OCI-LY7 (cell line): ENCODE measurements at places on chromosomes 5 and 9.

DNA sequence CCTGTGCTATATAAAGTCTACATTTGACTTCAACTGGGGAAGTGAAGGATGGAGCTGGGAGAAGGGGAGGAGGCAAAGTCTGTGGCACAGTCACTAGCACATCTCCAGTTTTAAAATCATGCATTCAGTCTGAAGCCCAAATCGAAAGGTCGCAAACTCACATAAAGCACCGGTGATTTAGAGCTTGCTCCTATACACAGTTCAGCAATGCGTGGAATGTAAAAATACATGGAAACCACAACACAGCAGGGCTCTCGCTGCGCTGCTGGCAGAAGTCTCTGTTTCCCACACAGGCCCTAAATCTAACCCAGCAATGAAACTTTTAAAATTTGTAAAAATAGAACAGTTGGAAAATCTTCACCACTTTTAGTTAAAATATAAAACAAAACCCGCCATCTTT, 68.2 kb downstream of the EBF1 start:
- DNase-seq: no peak

- no peak for DNase-seq
These were observed 43.0 kb upstream of the NOTCH1 start for GRCh38 chr9:136588663-136589464.

- no peak for DNase-seq
These were observed 23.6 kb downstream of the OLFML2A start for GRCh38 chr9:124800306-124801259.

- no peak for DNase-seq
These were observed 1941.1 kb upstream of the C9orf72 start for GRCh38 chr9:29514336-29514735.

DNA sequence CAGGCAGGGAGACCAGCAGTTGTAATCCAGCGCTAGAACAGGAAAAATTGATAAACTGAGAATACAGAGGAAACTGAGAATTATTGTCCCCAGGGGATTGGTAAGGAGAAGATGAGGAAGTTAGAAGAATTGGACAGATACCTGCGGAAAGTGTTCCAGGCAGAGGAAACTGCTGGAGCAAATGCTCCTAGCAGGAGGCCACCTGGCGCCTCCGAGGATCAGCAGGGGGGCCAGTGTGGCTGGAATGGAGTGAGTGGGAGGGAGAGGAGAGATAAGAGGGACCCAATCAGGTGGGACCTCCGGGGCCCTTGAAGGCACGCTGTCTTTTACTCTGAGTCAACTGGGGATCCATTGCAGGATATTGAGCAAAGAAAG, 695 bp upstream of the ANXA6 start:
- no peak for DNase-seq

DNA sequence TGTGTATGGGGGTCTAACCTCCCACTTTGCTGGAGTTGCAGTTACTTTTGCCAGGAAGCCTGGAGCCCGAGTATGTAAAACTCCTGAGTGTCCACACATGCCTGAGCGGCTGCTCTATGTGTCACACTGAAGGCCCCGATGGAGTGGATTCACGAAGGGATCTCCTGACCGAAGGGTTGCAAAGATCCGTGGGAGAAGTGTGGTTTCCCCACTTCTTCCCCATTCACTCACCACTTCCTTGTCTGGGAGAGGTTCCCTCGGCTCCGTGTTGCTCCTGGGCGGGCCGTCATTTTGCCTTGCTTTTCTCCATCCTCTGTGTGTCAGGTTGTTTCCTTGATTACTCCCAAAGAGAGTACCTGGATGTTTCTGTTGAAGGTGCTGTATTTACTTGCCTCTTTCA, 16.2 kb upstream of the IL3 start:
- DNase-seq: no peak

DNA sequence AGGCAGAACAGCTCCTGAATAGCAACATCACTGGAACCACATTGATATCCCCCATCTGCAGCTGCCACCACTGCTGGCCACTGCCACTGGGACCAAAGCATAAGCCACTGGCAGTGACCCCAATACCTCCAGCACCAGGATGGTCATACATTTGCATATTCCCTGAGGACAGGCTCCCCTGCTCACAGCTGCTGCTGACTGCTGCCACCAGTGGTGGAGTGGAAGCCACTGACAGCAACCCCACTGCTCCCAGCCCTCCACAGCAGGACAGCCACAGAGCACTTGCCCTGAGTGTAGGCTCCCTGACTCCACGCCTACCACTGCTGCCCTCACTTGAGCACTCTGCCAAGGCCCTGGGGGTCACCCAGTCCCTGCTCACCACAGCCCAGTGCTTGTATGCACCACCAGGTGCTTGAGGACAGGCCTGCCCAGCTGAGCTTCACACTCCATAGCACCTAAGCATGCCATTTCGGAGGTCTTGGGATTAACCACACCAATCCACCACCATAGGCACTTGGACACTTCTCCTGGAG, 327.4 kb upstream of the RPS23 start:
- no peak for DNase-seq

- DNase-seq: no peak
These were observed 140.9 kb upstream of the DMRT1 start for GRCh38 chr9:700365-701282.

- DNase-seq: no peak
These were observed 174.7 kb downstream of the IRX2 start for GRCh38 chr5:2576823-2577222.

GRCh38 chr9:33718987-33719386, 76.4 kb upstream of the PRSS3 start:
- DNase-seq: no peak

DNA sequence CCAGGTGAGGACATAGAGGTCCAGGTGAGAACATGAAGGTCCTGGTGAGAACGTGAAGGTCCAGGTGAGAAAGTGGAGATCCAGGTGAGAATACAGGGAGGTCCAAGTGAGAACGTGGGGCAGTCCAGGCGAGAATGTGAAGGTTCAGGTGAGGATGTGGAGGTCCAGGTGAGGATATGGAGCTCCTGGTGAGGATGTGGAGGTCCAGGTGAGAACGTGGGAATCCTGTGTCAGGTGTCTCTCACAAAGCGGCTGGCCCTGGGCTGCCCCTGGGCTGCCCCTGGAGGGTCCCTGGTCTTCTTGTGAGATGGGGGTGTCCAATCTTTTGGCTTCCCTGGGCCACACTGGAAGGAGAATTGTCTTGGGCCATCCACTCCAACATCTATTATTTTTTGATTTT, 133.4 kb downstream of the MRPL36 start:
- no peak for DNase-seq

DNA sequence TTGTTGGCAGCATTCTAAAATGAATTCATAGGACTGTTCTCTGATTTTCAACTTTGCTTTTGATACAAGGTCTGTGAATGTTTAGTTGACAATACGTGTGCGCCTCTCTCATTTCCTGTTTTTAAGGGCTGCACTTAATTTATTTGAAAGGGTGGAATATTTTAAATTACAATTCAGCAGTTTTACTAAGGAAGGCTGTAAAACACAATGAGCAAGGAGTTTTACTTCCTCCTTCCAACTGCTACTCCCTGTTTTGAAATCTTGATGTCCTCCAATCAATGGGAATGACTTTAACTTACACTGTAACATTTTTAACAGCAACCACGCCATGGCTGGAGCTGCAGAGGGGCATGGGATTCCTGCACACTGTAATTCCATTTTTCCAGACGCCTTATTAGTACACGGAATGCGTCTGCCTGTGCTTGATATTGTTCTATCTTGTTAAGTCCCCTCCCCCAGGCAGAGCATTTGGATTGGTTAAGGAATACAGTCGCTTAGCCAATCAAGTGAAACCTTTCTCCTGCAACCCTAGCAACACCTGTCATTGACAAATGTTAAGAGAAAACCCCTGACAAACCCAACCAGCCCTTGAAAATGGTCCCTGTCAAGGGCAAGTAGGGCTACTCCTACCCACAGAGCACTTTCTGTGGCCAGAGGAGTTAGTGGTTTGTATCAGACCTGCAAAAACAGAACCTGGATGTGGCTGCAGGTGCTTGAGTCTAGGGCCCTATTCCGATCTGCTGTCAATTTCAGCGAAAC, 12.5 kb upstream of the ZSWIM6 start:
- peak; percentile 15 for DNase-seq

- no peak for DNase-seq
These were observed 64.5 kb downstream of the TMEM161B start for GRCh38 chr5:88203981-88204750.

DNA sequence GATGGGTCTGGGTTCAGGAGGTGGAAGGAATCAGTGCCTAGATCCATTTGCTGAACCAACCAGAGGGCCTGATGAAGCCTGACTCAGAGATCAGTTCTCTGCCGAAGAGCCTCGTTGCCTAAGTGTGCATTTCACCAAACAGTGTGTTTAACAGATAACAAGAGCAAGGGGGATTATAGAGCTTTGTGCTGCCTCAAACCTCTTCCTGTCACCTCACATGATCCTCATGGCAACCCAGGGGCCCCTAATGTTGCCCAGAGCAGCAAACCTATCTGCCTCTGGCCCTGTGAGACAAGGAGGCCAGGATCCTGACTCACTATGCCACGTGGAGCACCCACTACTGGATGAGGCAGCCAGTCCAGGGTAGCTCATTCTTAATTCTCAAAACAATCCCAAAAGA, 66.3 kb upstream of the EPB41L4B start:
- DNase-seq: no peak

DNA sequence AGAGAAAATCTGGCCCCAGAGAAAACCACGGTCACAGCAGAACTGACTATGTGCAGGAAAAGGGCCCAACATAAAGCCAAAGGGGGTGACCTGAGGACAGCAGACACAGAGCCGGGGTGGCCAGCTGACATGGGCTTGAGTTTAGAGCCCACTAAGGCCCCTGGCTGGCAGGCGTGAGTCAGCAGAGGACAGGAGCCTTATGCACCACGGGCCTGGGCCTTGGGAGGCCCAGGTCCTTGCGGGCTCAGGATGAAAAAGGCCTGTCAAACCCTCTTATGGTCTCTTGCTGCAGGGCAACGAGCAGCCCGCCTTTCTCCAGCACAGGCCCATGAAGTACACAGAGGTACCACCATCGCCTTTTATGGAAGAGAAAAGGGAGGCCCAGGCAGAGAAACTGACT, 19.7 kb downstream of the STK10 start:
- no peak for DNase-seq

DNA sequence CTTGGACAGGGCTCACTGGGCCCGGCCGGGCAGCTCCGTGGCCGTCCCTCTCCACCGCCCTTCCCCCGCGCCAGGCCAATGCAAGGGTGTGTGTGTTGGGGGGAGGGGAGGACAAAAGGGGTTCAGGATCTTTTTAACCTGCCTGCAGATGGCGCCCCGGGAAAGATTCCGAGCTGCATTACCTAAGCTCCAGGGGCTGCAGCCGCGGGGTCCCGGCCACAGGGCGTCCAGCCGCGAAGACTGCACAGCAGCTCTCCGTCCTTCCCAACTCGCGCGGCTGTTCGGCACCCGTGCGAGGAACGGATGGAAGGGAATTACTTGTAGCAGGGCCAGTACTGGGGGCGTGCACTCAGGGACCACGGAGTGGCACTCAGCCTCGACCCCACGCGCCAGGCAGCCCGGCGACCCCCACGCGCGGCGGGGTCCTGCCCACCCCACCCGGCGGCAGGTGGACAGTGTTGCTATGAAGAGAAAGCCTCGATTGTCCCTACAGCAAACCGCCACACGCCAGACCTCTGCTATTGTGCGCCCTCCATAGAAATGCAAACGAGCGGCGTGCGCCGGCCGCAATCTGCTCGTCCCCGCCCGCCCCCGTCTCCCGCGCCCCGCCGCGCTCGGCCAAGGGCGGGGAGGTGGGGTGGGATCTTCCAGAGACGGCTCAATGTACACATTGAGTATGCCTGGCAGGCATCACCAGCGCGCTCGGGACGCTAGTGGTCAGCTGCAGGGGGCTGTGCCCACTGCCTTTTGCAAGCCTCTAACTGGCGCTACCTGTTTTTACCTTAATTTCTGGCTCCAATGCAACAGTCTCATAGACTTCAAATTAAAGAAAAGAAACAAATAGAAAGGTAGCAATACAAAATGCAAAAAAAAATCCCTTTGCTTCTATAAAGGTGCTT, 796 bp upstream of the GADD45G start:
- DNase-seq: peak; percentile 50

GRCh38 chr9:4192450-4192849, 107.4 kb downstream of the GLIS3 start:
- DNase-seq: no peak

GRCh38 chr5:62718324-62718723, 139.7 kb downstream of the LRRC70 start:
- no peak for DNase-seq

DNA sequence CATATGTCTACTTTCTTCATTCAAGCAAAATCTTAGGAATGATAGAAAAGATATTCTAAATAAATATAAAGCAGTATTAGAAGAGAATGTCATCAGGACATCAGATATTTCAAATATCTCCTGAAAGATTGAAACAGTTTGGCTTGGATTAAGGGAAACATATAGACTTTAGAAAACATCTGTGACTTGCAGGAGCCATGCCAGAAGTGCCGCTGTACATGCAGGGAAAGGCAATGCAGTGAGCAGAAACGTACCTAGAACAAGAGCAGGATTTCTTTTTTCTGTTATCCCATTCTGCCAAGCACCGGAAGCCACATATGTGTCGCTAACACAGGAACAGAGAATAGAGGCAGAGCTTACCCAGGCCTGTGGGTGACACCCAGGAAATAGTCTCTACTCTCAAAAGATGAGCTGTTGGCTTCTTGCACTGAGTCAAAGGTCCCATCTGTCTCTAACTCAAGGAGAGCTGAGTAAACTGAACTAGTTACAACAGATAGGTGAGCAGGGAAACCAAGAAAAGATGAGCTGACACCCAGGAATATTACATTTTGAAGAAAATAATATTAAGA, 5.8 kb downstream of the ADAMTS19 start:
- no peak for DNase-seq

DNA sequence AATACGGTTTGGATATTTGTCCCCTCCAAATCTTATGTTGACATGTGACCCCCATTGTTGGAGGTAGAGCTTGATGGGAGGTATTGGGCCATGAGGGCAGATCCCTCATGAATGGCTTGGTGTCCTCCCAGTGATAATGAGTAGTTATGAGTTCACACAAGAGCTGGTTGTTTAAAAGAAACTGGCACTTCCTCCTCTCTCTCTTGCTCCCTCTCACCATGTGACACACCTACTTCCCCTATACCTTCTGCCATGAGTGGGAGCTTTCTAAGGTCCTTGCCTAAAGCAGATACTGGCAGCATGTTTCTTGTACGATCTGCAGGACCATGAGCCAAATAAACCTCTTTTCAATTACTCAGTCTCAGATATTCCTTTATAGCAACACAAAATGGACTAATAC, 132.0 kb downstream of the PIK3R1 start:
- DNase-seq: no peak

- no peak for DNase-seq
These were observed 16.8 kb downstream of the OTULIN start for GRCh38 chr5:14681236-14681752.

DNA sequence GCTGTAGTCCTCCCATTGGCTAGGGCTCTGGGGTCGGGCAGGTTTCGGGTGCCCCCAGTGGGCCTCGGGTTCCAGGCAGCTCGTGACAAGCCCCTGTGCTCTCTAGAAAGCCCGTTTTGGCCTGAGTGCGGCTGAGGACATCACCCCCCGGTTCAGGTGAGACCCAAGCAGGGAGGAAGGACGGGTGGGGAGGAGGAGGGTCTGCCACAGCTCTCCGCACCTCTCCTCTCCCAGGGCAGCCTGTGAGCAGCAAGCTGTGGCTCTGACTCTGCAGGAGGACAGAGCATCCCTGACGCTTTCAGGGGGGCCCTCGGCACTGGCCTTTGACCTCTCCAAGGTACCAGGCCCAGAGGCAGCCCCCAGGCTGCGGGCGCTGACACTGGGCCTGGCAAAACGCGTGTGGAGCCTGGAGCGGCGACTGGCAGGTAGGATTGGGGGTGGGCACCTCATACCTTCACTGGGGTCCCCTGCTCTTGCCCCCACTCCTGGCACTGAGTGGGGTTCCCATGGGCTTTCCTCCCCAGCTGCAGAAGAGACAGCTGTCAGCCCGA, 672 bp downstream of the PAXX start:
- no peak for DNase-seq

- no peak for DNase-seq
These were observed 3.2 kb downstream of the LHX6 start for GRCh38 chr9:122225312-122226141.
